Kasumi-1 (cell line): ENCODE measurements at places on chromosomes 4 and X.
A peak's percentile ranks its signal among the peaks of the same experiment; 100 is the strongest.

DNA sequence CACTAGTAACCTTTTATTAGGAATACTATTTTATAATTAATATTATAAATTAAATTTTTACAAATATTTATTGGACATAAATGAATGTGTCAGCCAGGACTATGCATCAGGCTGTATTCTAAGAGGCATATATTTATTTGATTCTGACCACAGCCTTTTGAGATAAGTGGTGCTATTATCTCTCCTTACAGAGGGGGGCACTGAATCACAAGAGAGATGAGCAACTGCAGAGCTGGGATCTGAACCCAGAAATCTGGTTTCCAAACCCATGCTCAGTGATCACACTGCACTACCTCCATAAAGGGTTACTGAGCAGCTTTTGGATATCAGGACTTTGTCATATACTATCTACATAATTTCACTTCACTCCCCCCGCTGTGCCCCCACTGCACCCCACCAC is 322.0 kb downstream of the TMA16 start:
- DNase-seq = no peak

- DNase-seq = no peak
These were observed 250.5 kb upstream of the PRKX start for GRCh38 chrX:3963980-3964379.

DNA sequence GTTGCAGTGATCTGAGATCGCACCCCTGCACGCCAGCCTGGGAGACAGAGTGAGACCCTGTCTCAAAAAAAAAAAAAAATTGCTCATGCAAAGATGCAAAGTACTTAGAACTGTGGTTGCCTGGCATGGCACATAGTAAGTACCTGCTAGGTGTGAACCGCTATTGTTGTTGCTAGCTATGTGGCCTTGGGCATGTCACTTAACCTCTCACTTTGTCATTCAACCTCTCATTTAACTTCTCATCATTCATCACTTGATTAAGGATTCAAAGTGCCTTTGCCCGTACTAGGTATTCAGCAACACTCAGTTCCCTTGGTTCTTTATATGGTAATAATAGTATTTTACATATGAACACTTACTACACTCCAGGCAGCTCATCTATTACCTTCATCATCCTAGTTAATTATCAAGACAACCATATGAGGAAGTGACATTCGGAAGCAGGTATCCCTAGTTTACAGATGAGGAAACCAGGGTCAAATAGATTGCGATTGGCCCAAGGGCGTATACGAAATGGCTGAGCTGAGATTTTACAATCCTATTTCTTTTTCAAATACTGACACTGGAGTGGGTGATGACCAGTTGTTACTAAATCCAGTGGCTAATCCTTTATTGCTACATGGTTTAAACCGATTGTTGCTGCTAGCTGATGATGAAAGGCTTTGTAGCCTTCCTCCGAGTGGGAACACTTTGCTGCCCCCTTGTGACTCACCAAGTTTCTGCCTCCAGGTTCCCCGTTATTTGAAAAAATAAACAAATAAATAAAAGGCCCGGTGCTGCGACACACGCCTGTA is 28.8 kb upstream of the SOWAHD start:
- peak; percentile 68 for DNase-seq

DNA sequence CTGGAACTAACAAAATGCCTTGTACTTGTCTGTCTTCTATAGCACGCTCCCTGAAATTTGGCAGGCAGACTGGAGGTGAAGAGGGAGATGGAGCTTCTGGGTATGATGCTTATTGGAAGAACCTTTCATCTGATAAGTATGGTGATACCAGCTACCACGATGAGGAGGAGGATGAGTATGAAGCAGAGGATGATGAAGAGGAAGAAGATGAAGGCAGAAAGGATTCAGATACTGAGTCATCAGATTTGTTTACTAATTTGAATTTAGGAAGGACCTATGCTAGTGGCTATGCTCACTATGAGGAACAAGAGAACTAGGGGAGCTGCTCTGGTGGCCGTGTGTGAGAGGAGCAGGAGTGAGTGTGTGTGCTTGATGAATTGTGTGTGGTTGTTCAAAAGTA is 13.0 kb downstream of the ZNF330 start:
- no peak for DNase-seq

- DNase-seq = no peak
These were observed 226.0 kb downstream of the RASL11B start for GRCh38 chr4:53088152-53088551.

GRCh38 chr4:101287324-101287723 is 60.0 kb downstream of the PPP3CA start:
- DNase-seq = no peak

GRCh38 chr4:168551211-168551610 is 54.4 kb downstream of the PALLD start:
- no peak for DNase-seq

GRCh38 chr4:87911252-87911774 is 64.2 kb upstream of the SPP1 start:
- no peak for DNase-seq

DNA sequence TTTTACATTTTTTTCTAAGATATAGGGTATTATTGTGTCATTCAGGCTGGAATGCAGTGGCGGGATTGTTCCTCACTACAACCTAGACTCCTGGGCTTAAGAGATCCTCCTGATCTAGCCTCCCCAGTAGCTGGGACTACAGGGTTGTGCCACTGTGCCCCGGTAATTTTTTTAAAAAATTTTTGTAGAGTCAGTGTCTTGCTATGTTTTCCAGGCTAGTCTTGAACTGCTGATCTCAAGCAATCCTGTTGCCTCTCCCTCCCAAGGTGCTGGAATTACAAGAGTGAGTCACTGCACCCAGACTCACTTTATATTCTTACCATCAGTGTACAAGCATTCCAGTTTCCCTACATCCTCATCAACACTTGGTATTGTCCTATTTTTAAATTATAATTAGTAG is 156.4 kb upstream of the GYPA start:
- no peak for DNase-seq

DNA sequence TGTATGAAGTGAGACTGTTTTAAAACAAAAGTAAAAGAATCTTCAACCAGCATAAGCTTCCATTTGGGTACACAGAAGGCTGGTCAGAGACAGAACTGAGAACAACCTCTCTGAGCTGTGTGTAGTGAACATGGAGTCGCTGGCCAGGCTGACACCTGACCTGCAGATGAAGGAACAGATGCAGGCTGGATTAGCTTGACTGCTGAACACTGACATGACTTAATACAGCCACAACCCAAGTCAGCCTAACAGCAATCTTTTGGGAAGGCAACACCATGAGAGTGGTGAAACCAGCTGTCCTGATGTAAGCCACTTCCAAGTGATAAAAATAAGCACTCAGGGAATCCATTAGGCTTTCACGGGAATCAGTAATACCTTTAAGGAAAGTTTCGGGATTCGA is 10.1 kb downstream of the SCARB2 start:
- DNase-seq = no peak

DNA sequence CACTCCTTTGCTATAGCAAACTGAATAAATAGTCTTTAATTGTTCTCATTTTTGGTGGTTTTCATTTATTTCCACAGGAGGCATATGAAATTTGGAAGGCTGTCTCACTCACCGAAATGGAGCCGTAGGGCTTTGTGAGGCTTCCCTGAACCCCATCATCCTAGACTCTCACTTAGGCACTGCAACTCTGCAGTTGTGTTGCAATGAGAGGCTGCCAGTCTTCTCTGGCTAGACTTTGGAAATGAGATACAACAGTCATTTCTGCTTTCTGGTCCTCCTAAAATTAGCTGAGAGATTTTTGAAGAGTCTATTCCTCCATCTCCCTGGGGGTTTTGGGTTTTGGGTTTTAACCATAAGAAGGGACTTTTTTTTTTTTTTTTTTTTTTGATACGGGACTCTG is 146.5 kb downstream of the SH3BGRL start:
- DNase-seq = no peak

DNA sequence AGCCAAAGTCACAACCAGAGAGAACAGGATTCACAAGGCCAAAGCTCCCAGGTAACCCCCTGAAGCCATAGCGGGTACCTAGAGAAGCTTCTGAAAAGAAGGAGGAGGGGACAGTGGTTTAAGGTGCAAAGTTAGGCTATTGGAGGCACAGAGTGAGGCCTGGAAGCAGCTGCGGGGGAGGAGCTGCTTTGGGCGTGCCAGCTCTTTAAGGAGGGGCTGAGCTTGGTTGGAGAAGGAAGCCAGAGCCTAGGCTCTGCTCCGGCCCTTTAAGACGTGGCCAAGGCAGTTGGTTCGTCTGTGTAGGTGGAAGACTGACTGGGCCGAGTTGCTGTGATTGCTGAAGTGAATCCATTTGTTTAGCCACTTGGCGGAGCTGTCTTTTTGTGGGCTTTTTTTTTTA is 1.5 kb downstream of the KLF8 start:
- no peak for DNase-seq

DNA sequence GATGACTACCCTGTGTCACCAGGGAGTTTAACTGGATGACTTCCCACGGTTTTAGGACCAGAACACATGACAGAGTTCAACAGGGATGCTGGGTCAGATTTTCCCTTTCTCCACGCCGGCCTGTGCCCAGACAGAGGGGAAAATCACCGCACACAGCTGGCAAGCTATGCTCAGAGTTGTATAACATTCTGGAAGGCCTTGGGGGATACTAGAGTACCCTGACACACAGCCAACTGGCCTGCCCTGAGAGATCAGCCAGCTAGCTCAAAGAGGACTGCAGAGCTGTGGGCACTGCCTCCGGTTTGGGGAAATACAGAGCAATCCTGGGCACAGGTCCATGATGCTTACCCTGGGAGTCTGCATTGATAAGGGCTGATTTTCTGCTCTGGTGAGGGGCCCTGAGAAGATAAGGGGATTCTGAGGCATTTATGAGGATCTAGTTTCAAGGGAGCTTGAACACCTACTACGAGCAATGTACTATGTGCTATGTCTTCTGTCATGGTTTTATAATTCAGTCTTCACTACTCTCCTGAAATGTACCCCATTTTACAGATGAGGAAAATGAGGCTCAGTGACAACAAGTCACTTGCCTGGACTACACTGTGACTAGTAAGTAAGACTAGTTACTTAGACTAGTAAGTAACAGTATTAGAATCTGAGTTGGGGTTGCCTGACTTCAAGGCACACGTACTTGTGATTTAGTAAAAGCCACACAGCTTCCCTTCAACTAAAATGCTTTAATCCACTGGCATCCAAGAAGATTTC is 14.7 kb downstream of the C4orf54 start:
- no peak for DNase-seq

DNA sequence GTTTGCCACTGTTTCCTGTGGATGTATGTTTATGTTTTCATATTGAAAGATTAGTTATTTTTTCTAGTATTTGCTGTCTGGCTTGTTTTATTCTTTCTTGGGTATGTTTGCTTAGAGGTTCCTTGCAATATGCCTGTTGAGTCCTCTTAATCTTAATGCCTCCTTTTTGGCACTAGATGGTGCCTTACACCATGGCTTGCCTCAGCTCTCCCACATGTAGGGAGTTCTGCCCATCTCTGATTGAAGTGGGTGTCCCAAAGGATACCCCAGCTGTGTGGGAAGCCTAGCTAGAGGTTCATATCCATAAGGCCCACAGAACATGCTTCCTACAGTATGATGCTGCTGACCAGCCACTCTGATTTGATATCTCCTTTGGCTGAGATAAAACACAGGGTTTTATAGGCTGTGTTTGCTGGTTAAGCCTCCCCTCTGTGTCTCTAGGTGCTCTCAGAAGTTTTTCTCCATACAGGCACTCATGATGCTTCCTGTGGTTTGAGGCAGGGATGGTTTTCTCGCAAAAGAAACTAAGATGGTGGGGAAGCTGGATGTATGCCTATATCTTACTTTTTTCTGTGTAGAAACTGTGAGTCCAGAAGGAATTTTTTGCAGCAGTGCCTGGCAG is 162.4 kb downstream of the ASB9 start:
- no peak for DNase-seq

GRCh38 chrX:38332505-38332904 is 5.2 kb upstream of the RPGR start:
- no peak for DNase-seq

DNA sequence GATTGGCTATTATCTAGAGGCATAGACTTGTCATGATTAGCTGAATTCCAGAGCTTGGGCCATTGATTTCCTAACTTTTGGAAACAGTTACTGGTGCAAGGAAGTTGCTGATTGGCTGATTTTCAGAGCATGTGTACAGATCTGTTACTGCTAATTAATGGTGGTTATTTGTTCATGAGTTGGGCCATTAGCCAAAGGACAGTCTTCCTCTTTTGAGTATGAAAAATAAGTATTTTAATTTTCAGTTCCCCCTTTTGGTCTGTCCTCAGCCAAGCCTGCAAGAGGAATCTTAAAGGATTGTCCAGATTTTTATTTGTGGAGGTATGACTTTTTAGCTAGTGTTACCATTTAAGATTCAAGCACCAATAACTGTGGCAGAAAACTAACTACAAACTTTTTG is 7.0 kb upstream of the DSPP start:
- DNase-seq = no peak

GRCh38 chr4:95362906-95363558 is 185.7 kb downstream of the UNC5C start:
- DNase-seq = no peak

- DNase-seq = peak; percentile 52
These were observed 107.8 kb upstream of the FMR1 start for GRCh38 chrX:147803948-147804347.

DNA sequence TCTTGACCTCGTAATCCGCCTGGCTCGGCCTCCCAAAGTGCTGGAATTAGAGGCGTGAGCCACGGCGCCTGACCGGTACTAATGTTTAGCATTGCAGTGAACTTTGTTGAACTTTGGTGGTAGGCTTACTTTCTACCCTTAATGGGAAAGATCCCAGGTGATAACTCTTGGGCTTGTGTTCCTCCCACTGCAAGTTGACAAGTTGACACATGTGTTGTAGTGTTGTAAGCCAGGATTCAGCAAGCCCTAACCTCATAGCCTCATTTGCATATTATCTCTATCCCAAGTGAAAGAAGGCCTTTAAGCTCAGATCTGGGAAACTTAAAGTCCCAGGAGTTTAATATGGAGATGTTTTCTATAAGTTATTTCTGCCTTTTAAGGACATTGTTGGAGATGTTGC is 80.0 kb upstream of the CLCN4 start:
- no peak for DNase-seq

DNA sequence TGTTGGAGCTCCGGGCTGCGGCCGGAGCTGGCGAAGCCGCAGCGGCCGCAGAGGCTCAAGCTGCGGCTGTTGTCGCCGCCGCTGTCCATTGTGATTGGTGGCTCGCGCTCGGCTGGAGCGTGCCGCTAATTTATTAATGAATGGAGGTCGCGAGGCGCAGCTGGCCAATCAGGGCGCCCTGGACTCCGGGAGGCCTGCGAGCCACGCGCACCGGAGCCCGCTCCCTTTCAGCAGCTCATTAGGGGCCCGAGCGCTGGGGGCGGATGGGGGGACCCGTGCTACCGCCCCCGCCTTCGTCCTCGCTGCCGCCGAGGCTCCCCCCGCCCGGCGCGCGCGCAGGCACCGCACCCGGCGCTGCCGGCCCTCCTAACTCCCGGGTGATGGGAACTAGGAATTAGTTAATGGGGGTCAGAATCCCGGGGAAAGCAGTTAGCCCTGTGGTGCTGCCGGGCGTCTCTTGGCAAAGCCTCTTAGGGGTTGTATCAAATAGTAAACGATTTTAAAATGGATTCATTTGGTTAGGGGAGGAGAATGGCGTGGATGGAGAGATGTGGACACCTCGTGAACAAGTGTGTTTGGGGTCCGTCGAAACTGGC is 589 bp upstream of the NEUROG2 start:
- DNase-seq = no peak

- peak; percentile 34 for DNase-seq
These were observed 2.3 kb downstream of the DUSP9 start for GRCh38 chrX:153649178-153649914.

GRCh38 chrX:71992711-71993110 is 82.1 kb downstream of the NHSL2 start:
- no peak for DNase-seq

- DNase-seq = no peak
These were observed 402.8 kb upstream of the CXorf51A start for GRCh38 chrX:147217334-147217733.

- DNase-seq = no peak
These were observed 189.0 kb upstream of the FRMPD4 start for GRCh38 chrX:11949291-11949690.
